ENCODE measurements at places on chromosomes 12 and 14. TPM values are rescaled to one million over a fixed set of nuclear protein-coding genes. Genes with fewer than 3 reads are reported as not detected.

DNA sequence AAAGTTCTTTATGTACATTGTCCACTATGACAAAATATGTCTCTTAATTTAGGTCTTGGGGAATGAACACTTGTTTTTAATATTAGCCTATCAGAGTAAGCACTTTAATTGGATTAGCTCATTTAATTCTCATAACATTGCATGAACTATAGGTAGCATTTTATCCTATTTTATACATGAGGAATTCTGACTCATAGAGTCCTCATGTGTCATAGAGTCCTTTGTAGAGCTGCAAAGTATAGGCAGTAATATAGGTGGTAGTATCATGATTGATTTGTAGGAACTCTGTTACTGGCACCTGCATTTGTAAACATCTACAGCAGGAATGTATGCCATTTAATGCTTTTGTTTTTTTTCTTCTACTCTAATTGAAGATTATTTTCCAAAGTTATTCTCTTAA lies 96.0 kb downstream of the GPHN start:
- no peak for DNase-seq

DNA sequence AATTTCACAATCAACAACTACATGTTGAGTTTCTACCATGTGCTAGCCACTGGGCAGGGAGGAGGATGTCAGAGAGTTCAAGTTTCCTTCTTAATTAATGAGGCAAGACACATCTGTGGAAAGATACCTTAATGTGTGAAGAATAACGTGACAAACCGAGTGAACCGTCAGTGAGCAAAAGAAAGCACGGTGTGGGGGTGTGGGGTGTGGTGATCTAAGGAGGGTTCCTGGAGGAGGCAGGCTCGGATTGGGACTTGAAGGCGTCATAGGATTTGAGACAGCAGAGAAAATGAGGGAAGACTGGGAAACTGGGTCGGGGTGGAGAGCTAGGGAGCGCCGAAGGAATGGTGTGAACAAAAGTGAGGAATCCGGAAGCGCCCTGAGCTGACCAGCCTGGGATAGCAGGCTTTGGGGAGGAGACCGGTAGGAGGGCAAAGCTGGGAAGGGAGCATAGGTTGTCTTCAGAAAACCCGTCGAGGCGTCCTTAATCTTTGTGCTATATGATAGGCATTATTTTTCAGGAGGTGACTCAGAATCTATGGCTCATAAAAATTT lies 22.3 kb downstream of the GALNT8 start:
- DNase-seq = no peak

DNA sequence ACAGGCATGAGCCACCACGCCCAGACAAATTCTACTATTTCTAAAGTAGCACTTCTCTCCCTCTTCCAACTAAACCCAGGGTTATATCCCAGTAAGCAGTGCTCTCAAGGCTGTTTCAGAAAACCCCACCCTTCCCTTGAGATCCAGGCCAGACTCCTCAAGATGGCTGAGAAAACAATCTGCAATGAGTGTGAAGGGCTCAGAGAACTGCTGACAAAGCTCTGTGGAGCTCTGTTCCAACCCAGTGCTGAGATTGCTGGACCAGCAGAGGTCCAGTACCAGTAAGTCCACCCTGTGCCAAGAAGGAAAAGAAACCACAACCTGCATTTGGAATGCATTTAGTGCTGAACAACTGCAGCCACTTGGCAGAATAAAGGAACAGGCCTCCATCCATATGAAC lies 3.7 kb upstream of the IFFO1 start:
- DNase-seq = no peak

- DNase-seq = no peak
Measured at GRCh38 chr12:78584695-78585094, 279.9 kb upstream of the SYT1 start.

DNA sequence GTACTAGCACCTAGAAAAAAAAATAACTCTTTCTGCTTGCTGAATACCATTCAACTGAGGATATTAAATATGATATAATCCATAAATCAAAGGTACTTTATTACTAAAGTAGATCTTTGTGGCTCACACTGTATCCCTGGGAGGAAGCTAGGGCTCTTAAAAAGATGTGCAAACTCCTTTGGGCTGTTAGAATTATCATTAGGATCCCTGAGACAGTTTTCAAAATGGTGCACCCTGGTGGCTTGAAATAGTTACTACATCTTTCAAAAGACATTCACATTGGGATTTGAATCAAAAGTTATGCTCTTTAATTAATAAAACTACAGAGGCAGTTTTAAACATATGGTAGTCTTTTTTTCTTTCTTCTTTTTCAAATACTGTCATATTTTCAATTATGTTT lies 228.5 kb upstream of the G2E3 start:
- no peak for DNase-seq

- DNase-seq = no peak
Measured at GRCh38 chr12:50200552-50201273, 33.5 kb upstream of the CERS5 start.

DNA sequence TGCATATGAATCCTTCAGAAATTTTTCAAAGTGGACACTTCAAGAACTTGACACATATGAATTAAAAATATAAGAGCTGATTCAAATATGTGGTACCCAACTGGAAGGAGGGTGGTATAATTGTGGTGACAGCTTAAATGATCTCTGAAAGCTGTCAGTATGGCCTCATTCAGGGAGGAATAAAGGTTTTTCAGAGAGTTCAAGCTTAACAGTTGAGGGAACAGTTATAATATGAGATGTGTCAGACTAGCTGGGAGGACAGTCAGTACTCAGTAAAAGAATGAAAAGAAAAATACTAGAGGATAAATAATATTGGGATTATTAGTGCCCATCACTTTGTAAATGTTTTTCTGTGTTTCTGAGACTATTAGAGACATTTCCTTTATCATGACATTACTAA lies 277.5 kb downstream of the RASSF9 start:
- DNase-seq = no peak

Gene DRAM1
- 2.8 TPM for total RNA-seq

Gene IL26
- 2.0 TPM for total RNA-seq

GRCh38 chr12:66393890-66394289 lies 91.6 kb downstream of the HELB start:
- DNase-seq = no peak

DNA sequence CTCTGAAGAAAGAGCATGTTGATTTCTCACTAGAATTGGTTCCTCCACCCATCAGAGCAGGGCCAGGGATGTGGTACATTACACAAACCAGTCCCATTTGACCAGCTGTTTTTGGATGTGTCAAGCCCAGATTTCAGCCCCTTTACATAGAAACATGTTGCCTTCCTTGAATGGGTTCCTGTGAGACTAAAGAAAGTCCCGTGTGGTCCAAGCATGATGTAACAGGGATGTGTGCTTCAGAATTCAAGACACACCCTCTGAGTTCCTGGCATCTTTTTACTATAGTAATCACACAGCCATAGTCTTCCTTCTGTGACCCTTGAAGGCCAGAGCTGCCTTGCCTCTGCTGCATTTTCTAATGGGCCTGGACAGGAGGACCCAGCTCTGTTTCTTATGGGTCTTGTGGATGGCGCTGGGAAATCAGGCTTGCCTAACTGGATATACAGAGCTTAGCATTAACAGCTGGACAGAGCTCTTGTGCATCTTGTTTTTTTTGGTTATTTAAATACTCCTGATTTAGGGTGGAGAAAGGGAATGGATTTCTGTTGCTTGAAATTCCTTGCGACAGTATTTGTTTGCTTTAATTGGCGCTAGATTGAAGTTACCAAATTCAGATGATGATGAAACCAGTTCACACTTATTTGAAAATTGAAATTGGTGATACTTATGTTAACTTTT lies 341.0 kb downstream of the ZFP36L1 start:
- DNase-seq = no peak

DNA sequence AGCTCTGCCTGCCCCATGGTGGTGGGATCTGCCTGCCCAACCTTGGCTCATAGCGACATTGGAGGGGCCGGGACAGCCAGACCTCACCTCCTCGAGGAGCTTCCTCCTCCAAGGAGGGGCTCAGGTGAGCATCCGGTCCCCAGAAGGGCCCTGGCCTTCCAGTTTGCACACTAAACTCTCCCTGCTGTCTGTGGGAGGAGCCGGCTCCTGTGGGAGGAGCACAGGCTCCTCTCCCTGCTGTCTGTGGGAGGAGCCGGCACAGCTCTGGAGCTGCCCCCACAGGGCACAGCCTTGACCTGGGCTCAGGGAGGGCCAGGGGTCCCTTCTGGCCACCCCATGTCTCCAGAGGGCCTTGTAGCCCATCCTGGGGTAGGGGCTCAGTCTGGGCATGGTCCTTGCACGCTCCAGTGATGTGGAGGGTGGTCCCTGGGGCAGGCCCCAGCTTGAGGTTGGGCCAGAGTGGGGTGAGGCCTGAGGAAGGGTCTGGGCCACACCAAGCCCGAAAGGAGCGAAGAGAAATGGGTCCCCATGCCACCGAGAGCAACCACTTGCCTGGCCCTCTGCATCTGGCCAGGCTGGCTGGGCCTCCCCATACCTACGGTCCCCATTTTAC lies 147.5 kb upstream of the C14orf180 start:
- no peak for DNase-seq

- DNase-seq = no peak
Measured at GRCh38 chr14:76793956-76794355, 18.7 kb downstream of the ANGEL1 start.

DNA sequence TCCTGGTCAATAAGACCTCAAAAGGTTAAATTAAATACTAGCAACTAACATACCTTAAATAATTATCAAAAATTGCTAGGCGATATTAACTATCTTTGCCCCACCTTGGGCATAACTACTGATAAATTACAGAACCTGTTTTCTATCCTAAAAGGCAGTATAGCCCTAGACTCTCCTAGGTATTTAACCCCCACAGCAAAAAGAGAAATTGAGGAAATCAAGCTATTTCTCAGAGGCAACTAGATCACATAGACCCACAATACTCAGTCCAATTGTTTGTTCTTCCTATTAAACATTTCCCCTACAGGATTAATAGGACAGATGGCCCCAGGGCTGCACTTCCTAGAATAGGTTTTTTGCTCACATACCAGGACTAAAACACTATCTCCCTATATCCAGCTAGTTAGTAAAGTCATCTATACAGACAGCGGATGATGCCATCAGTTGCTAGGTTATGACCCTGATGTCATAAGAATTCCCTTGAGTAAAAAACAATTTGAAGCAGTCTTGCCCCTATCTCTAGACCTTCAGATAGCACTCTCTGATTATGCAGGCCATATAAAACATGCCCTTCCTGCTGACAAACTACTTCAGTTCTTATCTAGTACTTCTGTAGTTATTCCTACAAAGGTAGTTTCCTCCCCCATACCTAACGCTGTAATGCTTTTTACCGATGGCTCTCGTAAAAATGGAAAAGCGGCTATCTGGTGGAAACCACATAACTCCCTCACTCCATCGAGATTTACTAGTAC lies 118.4 kb downstream of the PPHLN1 start:
- DNase-seq = no peak

Gene TAS2R19
- 0.93 TPM for total RNA-seq

GRCh38 chr12:70692681-70693288 lies 55.6 kb upstream of the PTPRB start:
- no peak for DNase-seq

Gene MANSC1
- 2.2 TPM for total RNA-seq

DNA sequence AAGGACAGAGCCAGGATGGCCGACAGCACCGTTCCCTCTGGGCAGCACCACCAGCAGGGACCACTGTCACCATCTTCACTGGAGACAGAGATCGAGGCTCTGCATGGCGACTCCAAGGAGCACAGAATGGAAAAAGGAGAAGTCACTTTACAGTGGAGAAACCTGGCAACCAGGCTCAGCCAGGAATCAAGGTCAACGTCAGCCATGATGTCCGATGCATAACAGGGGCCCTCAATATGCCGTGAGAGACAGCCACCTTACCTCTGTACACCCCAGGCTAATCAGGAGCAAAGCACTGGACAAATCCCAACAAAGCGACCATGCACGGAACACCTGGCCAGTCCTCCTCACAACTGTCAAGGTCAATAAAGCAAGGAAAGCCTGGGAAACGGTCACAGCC lies 20.6 kb upstream of the SFSWAP start:
- DNase-seq = no peak

Gene SIRT4
- total RNA-seq = 2.0 TPM

GRCh38 chr12:90969346-90969745 lies 14.4 kb upstream of the CCER1 start:
- DNase-seq = no peak

DNA sequence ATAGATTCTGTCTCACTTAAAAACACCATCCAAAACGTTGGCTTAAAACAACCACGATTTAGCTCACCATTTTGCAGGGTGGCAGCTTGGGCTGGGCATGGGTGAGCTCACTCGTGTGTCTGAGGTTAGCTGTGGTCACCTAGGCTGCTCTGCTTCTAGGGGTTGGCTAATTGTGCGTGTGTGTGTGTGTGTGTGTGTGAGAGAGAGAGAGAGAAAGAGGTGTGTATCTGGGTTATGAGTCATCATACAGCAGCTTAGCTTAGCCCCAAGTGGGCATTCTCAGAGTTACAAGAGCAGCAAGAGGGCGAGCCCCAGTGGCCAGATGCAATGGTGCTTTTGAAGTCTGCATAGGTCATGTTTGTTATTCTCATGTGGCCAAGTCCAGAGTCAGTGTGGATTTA lies 6.0 kb downstream of the FBXW8 start:
- DNase-seq = peak; percentile 58

GRCh38 chr12:65613692-65614091 lies 210.6 kb upstream of the HMGA2 start:
- no peak for DNase-seq

DNA sequence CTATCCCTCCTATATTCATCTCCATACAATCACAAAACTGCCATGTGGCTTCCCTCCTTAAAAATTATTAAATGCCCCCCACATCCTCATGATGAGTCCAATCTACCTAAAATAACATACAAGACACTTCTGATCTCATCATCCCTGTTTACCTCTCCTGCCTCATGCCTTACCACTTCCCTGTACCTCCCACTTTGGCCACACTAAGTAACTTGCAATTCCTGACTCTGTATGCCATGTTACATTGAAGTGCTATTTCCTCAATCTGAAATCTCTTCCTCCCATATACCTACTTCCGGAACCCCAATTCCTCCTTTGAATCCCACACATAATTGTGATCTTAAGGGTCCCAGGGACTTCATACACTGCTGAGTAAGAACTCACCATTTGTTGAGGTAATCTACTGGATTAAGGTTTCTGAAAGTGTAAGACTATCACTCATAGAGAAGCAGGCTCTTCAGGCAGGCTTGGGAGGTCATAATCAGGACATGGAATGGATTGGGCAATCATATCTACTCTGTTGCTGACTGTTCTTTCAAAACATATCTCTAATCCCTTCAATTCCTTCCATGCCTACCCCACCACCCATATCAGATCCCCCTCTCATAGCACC lies 117.6 kb upstream of the PLEKHG7 start:
- no peak for DNase-seq

Gene TAS2R13
- total RNA-seq = not detected

DNA sequence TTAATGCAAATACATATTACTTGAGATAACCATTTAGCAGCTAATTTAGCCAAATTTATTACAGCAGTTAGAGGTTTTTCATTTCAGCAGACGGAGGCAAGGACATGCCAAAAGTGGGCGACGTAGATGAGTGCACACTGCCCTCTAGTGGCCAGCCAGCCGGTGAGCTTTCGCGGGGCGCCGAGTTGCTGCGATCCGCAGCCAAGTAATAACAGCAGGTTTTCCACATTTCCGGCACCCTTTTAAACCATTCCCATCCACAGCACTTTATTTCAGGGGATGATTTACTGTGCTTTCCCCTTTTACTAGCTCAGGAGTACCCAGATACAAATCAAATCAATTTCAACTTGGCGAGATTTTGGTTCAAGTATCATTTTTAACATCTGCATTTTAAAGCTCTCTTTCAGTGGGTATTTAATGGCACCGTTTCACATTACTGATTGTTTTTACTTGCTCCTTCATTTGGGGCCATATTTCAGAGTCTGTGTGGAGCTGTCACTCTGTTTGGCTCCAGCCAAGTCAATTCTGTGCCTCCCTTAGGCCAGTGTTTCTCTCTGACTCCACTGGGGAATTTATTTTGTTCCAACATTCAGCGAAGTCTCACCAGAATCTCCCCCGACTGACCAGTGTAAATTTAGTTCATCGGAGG lies 158.0 kb downstream of the EGLN3 start:
- peak; percentile 77 for DNase-seq
